ENCODE measurements at places on chromosomes 4 and X.

DNA sequence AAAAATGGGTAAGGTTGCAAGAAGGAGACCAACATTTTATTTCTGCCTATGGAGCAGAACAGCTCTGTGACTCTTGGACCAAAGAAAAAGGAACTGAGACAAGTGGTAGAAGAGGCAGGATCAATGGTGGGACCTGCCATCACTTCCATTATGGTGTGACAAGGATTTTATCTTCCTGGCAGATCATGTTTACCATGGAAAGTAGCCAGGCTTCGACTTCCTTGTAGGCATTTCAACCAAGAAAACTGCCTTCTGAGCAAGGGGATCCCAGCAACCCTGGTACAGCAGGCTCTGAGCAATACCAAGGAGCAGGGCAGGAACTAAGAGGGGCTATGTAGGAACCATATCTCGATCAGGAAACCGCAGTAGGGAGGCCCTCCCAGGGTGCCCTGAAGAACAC lies 317.4 kb downstream of the IQCM start:
- no peak for DNase-seq

GRCh38 chrX:150405006-150405405 lies 41.9 kb downstream of the MAMLD1 start:
- DNase-seq, result no peak

DNA sequence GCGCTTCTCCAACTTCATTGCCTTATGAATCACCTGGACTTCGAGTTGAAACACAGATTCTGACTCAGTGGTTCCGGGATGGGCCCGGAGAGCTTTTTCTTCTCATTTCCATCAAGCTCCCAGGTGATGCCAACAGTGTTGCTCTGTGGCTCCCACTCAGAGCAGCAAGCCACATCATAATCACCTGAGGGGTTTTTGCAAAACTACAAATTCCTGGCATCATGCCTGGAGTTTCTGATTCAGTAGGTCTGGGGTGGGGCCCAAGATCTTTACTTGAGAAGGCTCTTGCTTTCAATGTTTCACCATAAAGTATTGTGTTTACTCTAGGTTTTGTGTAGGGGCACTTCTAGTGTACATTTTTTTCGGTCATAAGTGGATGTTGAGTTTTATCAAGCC lies 7.0 kb downstream of the MTM1 start:
- peak; percentile 81 for DNase-seq

DNA sequence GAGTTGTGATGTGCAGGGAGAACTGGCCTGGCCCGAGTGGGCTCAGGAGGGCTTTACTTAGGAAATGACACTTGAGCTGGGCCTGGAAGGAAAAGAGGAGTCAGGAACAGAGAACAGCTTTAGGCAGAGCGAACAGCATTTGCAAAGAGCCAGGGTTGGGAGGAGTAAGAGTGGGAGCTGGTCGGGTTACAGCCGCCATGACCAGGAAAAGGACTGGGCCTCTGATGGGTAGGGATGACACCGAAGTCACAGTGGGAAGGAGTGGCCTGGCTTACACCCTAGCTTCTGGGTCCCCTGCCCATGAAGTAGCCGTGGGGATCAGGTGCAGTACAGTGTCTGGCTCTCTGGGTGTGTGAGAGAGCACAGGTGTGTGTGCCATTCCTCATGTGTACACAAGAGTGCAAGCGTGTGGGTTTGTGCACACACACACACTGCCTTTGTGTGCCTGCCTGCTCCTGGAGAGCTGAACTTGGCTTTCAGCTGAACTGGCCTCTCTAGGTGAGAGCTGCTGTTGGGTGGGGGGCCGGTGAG lies 31.6 kb downstream of the TRMT44 start:
- DNase-seq, result no peak
